ENCODE measurements at places on chromosomes 2 and 18. TPM values are rescaled to one million over a fixed set of nuclear protein-coding genes. Genes with fewer than 3 reads are reported as not detected.

The REG1B gene
- polyA plus RNA-seq, result not detected

The GAL3ST2 gene
- polyA plus RNA-seq, result not detected

The DPYSL5 gene
- not detected for polyA plus RNA-seq

The FOXD4L1 gene
- not detected for polyA plus RNA-seq

The ALKAL2 gene
- not detected for polyA plus RNA-seq

The ENOSF1 gene
- 18.0 TPM for polyA plus RNA-seq

The SNRNP200 gene
- 40.5 TPM for polyA plus RNA-seq

The ELOA2 gene
- polyA plus RNA-seq, result not detected

The MROH2A gene
- not detected for polyA plus RNA-seq

The CYP1B1 gene
- 112 TPM for polyA plus RNA-seq

The ITGB6 gene
- polyA plus RNA-seq, result not detected

The DSG2 gene
- polyA plus RNA-seq, result 0.04 TPM

The MSTN gene
- polyA plus RNA-seq, result 0.16 TPM

The DNAJC5G gene
- not detected for polyA plus RNA-seq

The IHH gene
- polyA plus RNA-seq, result not detected

The DUSP19 gene
- 1.1 TPM for polyA plus RNA-seq

The ABCB11 gene
- polyA plus RNA-seq, result not detected

The REG3G gene
- polyA plus RNA-seq, result not detected

The RFX8 gene
- 5.9 TPM for polyA plus RNA-seq

The SLC19A3 gene
- polyA plus RNA-seq, result 0.71 TPM

The RAMP1 gene
- polyA plus RNA-seq, result 11.8 TPM

The OTOS gene
- polyA plus RNA-seq, result not detected

The NDUFS1 gene
- polyA plus RNA-seq, result 49.8 TPM

The PRSS56 gene
- polyA plus RNA-seq, result not detected

The SLC9A2 gene
- not detected for polyA plus RNA-seq

The CTAGE1 gene
- 0.06 TPM for polyA plus RNA-seq

The HOXD3 gene
- 2.3 TPM for polyA plus RNA-seq

The EML4 gene
- 21.0 TPM for polyA plus RNA-seq

The SRD5A2 gene
- not detected for polyA plus RNA-seq

The PAX8 gene
- 13.1 TPM for polyA plus RNA-seq

The NEU2 gene
- not detected for polyA plus RNA-seq

The HOXD4 gene
- 0.54 TPM for polyA plus RNA-seq

The EML6 gene
- polyA plus RNA-seq, result 0.49 TPM

The RAX gene
- polyA plus RNA-seq, result not detected

The CCDC85A gene
- 1.6 TPM for polyA plus RNA-seq

The PTPRM gene
- polyA plus RNA-seq, result 30.9 TPM

The FKBP7 gene
- polyA plus RNA-seq, result 81.1 TPM

The IL36B gene
- not detected for polyA plus RNA-seq

The SLC23A3 gene
- polyA plus RNA-seq, result 0.58 TPM

The GKN2 gene
- not detected for polyA plus RNA-seq

The LDLRAD4 gene
- not detected for polyA plus RNA-seq

The CGREF1 gene
- 17.8 TPM for polyA plus RNA-seq

The EIF4E2 gene
- 147 TPM for polyA plus RNA-seq
